T-helper 17 cell (primary cell): ENCODE measurements at places on chromosomes 7 and 10.

DNA sequence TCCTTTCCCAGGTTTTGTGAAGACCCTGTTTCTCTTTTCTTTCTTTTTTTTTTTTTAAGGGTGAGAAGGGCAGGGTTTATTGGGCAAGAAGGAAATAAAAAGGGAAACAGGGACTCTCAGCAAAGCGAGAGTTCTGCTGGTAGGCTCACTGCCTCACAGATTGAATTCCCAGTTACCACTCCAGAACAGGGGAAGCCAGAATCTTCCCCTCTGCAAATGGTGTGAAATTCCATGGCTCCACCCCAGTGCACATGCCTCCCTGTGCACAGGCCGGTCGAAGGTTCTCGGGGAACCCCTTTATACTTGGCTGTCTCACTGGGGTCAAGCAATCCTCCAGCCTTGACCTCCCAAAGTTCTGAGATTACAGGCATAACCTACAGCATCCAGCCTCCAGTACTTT is 10.5 kb upstream of the GUSB start:
- DNase-seq: no peak

- DNase-seq: no peak
Observed at GRCh38 chr7:118949031-118949430, 724.5 kb downstream of the ANKRD7 start.

DNA sequence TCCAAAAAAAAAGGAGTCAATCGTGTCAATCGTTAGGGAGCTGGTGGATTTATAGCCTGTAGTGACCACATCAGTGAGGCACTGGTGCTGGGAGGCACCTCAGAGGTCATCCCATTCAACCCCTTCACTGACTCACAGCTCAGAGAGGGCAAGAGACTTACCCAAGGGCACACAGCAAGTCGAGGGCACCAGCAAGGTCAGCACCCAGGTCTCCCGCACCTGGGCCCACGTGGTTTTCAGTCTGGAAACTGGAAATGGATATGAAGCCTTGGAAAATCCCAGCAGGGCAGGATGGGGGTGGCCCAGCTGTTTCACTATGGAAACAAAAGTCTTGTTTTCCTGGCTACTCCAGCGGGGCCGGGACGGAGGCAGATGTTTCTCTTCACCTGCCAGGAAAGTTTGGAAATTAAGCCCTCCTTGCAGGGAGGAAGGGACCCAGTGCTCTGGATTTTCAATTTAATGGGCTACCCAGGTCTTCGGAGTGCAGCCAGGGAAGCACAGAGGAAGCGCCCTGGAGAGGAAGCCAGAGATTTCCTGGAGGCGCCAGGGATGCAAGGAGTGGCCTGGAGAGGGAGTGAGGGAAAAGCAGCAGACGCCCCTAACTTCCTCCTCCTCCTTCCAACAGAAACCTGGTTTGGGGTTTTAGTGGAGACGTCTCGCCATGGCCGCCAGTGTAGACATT is 157.2 kb upstream of the TNRC18 start:
- DNase-seq: no peak

DNA sequence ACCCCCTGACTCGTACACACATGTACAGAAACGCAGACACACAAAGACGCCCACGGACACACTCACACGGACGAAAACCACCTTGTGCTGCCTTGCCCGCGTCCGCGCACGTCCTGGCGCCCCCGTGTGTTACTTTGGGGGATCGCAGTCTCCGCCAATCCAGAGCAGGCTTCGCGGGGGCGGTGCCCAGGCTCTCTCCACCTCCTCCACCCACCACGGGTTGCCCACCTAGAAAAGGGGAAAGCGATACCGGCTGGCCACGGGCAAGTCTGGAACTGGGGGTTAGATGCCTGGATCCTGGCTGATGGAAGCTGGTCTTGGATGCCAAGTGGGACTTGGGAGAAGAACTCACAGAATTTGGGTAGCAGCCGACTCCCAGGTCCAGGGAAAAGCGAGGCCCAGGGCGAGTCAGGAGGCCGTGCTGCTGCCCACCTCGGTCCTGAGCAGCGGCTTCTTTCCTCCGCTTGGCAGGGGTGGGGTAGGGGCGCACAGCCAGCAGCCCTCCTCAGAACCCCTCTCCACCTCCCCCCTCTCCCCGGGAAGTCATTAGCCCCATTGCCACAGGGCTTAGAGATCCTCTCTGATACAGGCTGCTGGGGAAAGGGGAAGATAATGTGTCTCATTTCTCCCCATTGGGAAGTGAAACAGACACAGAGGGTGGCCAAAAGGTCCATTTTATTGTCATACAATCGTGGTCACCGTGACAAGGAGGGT is 4.6 kb upstream of the VGF start:
- peak; percentile 70 for DNase-seq

DNA sequence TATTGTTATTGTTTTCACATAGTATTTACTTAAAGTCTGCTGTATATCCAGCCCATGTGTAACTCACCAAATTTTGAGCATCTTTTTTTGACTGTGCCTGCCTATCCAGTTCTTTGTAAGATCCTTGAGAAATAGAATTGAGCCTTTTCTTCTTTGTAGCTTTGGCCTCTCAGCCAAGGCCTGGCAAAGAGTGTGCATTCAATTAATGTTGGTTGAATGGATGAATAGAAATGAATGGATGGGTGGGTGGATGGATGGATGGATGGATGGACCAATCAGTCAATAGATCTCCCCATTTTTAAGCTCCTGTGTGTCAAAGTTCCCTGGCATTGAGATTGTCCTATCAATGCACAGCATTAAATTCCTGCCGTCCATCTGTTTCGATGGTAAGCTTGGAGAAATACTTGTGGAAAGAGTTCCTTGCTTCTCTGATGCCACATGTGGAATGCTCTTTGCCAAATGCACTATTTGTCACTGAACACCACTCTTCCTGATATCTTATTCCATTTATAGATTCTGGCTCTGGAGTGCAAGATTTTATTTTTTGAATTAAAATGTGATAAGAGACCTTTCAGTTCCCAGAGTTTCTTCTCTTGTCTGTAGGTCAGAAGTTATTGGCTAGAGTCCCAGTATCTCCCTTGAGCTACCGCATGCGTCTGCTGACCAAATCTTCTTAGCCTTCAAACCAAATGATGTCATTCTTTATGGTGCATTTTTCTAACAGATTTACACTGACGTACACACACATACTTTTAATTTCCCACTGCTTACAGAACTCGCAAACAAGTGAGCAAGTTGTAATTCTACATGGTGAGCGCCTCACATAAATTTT is 20.7 kb upstream of the ADRB1 start:
- DNase-seq: no peak

DNA sequence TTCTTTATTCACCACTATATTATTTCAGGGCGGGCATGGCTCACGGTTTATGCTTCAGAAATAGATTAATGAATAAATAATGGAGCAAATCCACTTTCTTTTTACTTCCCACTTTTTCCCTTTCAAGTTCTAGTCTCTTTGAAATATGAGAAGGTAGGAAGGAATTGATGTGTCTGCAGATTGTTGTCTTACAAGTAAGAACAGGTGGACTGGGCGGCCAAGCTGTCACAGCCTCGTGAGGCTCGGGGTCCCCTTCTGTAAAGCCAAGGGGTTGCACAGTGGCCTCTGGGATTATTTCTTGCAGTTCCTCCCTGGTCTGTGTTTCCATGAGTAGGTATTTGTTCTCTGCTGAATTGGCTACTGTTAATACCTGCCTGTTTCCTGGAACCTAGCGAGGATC is 11.2 kb downstream of the VWA2 start:
- no peak for DNase-seq

GRCh38 chr10:119420950-119421875 is 121.3 kb downstream of the RGS10 start:
- DNase-seq: no peak

DNA sequence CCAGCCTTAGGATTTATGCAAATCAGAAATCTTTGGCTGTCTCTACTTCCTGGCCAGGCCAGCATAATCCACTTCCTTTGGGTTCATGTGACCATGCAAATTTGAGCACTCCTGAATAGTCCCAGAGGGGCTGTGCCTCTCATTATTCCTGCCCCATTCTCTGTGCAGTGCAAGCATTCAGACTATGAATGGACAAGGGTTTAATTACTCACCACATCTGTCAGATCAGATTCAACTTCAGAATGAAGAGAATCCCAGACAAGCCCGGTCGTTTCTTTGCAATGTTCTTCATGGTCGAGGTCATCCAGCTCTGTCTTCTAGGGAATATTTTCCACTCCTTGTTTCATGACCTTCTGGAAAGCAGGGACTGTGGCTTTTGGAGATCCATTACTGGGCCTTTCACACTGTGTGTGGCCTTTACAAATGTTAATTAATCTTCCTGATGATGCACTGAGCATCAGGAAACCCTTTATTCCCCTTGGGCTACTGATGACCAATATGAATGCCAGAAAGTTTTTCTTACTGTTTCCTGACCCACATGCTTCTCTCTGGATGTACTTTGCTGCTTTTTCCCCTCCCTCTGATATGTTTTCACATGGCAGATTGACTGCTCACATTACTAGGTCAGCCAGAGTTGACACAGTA is 217.6 kb upstream of the TCF7L2 start:
- no peak for DNase-seq

- no peak for DNase-seq
Observed at GRCh38 chr10:70493660-70494234, 15.2 kb downstream of the PALD1 start.

- DNase-seq: no peak
Observed at GRCh38 chr10:23408330-23408976, 30.4 kb upstream of the OTUD1 start.

DNA sequence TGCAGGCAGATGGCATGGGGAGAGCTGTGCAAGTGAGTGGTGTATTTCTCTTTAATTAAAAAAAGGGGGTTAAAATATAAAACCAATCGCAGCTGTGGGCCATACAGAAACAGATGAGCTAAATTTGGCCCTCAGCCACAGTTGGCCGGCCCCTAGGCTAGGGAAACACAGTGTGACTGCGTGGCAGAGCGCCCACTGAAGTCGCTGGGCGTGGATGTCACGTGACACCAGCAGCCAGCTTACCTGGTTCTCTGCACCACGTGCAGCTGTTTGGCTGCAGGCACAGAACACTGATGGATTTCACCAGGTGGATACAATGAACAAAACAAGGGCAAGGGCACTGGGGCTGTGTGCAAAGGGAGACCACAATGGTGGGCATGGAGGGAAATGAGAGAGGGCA is 119.3 kb upstream of the ZNF746 start:
- no peak for DNase-seq

DNA sequence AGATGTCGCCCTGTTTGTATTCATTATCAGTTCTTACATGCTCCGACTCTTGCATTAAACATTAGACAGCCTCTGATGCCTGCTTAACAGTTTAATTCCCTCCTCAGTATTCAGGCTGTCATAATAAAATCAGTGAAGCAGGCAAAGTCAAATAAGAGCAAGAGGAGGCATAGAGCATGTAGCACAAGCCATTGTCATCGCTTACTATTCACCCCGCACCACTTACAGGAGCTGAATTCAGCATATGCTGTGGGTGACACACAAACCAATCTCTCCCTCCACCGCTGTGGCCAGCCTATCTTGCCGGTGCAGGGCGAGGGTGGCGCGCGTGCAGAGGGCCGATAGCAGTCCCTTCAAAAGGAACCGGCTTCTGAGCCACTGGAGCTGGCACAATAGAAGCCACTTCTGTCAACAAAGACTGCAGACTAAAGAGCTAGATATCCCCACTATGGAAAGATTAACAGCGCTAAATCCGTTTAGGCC is 433.2 kb upstream of the MGMT start:
- DNase-seq: no peak

DNA sequence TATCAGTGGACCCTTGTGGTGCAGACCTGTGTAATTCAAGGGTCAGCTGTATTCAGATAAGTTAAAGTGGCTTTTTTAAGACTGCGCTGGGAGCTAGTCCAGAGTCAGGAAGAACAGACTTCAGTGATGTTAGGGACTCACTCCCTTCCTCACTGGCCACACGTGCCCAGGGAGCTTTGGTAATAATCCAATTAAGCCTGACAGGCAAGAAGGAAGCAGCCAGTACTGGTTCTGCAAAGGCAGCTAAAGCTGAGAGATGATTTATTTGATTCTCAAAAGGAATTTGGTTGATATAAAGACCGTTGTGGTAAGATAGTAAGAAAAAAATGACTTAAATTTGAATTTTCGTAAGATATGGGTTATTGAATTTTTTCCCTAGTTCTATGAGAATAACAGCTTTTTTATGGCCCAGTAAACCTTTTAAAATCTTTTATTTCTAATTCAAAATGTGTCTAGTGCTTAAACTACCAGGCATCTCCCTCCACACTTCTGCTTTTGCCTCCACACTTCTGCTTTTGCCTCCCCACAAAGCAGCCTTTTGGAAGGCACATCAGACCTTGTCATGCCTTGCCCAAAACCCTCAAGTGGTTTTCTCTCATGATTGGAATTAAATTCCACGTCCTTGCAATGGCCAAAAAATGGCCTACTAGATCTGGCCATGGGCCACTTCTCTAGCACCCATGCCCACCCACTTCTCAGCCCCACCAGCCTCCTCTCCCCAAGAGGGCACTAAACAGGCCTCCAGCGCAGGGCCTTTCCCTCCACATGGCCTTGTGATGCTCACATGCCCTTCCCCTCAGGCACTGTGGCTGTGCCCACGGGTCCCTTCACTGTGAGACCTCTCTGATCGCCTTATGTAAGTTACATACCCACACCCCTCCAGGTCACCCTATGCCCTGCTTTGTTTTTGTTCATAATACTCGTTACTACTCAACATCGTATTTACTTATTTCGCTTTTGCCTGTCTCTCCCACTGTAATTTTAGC is 92.5 kb downstream of the POU6F2 start:
- no peak for DNase-seq

- no peak for DNase-seq
Observed at GRCh38 chr7:106588422-106589197, 72.3 kb downstream of the CCDC71L start.

GRCh38 chr7:109735881-109736280 is 1166.2 kb downstream of the DNAJB9 start:
- DNase-seq: no peak

DNA sequence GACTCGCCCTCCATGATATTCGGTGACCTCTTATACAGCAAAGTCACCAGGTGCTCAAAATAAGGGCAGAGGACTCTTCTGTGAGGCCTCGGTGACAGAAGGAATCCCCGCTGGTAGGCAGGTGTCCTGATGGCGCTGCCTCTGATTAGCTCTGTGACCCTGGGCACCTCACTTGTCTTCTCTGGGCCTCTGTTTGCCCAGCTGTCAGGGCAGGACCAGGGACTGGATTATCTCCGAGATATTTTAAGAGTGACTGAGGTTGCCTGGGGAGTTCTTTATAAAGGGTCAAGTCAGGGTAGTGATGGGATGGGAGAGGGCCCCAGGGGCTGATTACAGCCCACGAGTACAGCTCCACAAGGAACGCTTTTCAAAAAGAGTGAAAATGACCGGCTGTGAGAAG is 70.9 kb upstream of the SAMD8 start:
- no peak for DNase-seq

GRCh38 chr7:139886206-139886605 is 57.1 kb downstream of the TBXAS1 start:
- DNase-seq: no peak

- no peak for DNase-seq
Observed at GRCh38 chr7:50926049-50926448, 143.4 kb upstream of the GRB10 start.
